ENCODE measurements at places on chromosomes 6 and 20.

- DNase-seq, result no peak
Observed at GRCh38 chr6:137708481-137708880, 158.6 kb upstream of the TNFAIP3 start.

DNA sequence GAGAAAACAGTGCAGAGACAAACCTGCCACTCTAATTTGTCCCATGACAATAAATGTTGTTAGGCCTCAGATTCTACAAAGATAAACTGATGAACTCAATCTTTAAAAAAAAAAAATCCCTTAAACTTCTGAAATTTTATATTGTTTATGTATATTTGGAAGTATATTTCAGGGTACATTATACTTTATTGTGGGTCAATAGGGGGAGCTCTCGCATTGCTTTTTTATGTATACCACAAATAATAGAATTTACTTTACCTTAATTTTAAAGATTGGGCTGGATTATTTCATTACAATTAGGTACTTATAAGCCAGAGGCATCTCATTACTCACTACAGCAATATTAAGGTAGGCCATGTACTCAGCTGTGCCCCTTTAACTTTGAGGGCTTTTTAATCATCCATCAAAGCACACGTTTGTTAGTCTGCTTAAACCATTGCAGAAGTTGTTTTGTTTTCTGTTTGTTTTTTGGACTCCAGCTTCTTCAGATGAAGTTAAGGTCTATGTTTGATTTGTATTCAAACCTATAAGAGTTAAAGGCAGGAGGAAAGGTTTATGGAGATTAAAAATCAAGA is 56.3 kb upstream of the EYA4 start:
- peak; percentile 37 for DNase-seq

DNA sequence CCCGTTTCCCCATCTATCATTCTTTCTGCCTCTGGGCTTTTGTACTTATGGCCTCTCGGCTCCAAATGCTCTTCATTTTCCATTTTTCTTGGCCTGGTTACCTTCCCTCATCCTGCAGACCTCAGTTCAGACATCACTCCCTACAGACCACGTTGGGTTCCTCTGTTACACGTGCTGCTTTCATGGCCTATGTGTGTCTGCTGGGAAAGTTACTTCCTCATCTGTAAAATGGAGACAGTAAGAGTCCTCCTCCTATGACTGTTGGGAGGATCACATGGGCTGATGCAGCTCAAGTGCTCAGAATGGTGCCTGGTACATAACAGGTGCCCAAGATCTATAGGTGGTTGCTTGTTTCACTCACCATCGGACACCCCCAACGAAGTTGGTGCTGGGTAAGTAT is 13.5 kb downstream of the KCNK17 start:
- DNase-seq, result no peak

DNA sequence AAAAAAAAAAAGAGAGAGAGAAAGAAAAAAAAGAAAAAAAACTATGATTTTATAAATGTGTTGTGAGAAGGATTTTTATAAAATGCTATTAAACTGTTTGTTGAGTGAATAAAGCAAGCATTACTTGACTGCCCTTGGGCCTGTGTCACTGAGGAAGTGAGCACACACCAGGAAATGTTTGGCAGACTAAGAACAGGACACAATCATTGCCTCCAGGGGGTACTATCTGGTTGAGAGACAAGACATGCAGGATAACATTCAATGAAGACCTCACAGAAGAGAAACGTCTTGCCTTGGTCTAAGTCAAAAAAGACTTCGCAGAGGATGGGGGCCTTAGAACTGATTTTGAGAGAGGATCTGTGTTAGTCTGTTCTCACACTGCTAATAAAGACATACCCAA is 40.6 kb downstream of the MTFR2 start:
- DNase-seq, result no peak

- DNase-seq, result peak; percentile 1
Observed at GRCh38 chr6:140002396-140003022, 628.1 kb upstream of the CITED2 start.

- no peak for DNase-seq
Observed at GRCh38 chr6:25411316-25411950, 132.3 kb downstream of the CARMIL1 start.

GRCh38 chr6:89768324-89768723 is 51.3 kb downstream of the MDN1 start:
- DNase-seq, result no peak

Measured in GM23338 (cell line).